ENCODE measurements at places on chromosomes 16 and 17.

DNA sequence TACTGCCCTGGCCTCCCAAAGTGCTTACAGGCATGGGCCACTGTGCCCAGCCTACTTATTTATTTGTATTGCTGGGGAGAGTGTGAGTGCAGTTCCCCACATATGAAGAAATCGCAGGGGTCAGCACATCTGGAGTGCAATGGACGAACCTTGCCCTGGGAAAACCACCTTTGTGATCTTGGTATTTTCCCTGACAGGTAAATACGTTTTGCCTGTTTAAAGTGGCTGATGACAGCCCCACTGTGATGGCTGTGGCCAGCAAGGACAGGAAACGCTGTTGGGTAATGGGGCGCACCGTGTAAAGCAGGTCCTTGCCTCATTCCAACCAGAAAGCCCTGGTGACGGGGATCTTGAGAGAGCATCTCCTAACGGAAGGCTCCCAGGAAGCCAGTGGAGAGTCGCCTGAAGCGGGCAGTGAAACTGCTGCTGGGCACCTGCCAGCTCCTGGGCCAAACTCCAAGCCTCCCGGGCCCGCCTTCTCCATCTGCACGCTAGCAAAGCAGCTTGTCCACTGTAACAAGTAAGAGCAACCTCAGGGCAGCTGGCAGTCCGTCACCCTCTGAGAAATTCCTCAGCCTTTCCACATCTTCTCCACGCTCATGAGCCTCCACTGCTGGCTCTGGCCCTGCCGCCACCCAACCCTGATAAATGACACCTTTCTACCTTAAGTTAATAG is 17.5 kb downstream of the EMC8 start:
- peak; percentile 55 for DNase-seq

DNA sequence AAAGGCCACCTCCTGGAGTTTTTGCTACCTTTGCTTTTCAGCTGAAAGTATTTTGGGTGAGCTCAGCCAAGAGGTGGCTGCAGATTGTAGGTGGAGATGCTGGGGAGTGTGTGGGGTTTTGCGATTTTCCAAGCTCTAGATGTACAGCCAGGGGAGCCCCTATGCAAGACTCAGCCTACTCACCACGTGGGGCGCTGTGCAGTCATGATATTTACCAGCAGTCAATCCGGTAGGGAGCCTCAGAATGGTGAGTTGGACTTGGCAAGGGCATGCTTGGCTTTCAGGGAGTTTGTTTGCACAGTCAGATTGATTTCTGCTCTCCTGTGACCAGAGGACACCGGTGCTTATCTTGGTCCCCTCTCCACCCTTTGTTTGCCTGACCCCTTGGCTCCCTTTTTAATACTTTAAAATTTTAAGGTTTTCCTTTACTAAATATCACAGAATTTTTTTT is 175.3 kb downstream of the UTP18 start:
- no peak for DNase-seq

GRCh38 chr17:28738680-28739384 is 5.0 kb upstream of the TRAF4 start:
- no peak for DNase-seq

DNA sequence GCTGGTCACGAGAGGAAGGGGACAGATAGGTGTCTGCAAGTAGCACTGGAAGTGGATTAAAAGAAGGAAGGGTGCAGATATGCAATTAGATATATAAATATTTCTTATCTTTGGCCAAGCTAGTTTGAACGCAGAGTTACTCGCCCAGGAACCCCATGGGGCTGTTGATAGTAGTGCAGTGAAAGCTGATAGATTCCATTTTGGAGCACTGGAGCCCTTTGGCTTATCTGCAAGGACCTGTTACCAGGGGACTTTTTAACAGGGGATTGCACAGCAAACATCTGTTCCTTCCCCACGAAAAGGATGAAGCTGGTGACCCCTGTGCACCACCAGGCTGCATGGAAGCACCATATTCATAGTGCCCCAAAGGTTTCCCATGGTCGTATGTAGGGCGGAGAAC is 218.7 kb downstream of the SHISA9 start:
- no peak for DNase-seq

DNA sequence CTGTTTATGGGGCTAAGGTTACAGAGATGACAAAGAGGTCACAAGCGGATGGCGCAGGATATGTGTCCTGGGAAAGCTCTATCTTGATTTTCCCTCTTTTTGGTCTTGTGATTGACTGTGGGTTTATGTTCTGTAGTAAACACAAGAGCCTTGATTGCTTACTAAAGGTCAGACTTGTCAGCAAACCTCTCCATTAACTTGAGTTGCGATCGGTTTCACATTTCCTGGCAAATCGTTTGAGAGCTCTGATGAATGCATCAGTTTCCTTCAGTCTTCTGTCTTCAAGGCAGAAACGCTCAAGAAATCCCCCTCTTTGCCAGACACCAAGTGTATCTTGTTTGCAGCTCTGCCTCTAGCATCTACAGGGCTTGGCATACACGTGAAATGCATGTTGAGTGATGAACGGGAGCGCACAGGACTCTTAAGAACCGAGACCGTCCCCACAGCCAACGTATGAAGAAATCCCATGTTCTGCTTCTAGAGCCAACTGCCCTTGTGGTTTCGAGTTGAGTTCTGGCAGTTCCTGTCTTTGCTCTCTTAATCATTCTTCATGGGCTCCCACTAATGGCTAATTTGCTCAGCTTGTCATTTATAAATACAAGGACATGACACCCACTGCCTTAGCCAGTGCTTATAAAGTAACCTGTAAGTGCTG is 143.3 kb downstream of the PITPNC1 start:
- no peak for DNase-seq

DNA sequence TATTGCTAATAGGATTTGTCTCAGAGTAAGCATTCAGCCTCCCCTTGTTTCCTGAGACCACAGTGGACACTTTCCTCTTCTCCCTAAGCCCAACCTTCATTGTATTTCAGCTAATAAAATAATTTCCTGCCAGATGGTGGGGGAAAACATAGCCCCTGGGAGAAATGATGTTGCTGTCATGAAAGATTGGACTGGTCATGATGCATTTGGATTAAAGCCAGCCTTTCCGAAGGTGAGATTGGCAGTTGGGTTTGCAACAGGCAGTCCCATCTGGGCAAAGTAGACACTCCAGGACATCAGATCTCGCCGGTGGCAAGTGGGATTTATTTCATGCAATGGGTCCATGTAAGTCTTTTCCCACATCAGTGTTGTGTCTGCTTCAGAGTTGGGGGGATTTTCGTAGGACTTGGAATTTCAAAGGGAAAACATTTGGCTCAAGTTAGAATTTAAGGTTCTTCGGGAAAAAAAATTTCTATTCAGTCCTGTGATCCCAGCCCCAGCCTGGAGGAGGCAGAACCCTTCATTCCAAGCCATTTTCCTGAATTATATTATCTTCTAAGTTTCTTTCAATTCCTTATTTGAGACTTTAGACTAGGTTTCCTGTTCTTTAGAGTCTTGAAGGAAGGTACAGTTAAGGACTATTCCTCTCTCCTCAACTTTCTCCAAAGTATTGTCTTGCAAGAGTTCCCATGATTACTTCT is 391.7 kb downstream of the XYLT1 start:
- DNase-seq: no peak

GRCh38 chr16:51876934-51877333 is 670.0 kb downstream of the TOX3 start:
- no peak for DNase-seq

DNA sequence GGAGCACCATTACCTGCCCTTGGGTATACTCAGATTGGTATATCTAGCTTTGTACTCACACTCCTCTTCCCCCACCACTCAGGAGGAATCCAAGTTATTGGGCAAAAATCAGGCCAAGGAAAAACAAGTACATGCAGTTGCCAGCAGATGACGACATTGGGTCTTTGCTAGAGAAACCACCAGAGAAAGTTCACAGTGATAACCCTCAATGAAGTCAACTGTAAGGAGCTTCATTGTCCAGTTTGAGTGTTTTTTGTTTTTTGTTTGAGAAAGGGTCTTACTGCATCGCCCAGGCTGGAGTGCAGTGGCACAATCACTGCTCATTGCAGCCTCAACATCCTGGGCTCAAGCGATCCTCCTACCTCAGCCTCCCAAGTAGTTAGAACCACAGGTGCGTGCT is 34.6 kb upstream of the TOX3 start:
- no peak for DNase-seq

Data from heart left ventricle (tissue), 16 donors.